ENCODE measurements at places on chromosomes 11 and 22. TPM values are rescaled to one million over a fixed set of nuclear protein-coding genes. Genes with fewer than 3 reads are reported as not detected.

- peak; percentile 88 for DNase-seq
Observed at GRCh38 chr11:126416542-126417090, 61.1 kb downstream of the ST3GAL4 start.

DNA sequence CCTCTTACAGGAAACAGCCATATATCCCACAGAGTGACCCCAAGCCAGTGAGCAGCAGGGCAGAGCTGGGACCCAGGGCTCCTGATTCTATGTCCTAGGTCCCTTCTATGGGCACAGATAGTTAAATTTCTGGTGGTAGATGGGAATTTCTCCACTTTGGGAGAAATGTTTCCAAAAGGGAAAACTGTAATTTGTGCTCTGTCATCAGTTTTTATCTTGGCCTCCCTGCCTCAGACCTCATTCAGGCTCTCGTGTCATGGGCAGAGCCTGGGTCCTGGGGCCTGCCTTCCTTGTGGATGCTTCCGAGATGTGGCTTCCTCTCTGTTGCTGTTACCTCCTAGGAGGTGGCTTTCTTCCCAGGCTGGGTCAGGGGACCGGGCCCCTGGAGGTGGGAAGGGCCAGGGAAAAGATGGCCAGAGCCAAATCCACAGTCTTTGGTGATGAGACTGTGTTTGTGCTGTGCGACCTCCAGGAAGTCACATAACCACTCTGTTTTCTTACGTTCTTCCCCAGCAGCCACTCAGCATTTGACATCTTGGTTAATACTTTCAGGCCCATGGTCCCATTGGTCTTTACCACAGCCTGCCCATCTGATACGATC lies 8.6 kb downstream of the LRRC32 start:
- DNase-seq = no peak

CNGA4 gene
- not detected for total RNA-seq

GRCh38 chr22:21022955-21023614 lies 8.1 kb downstream of the P2RX6 start:
- no peak for DNase-seq

TPBGL gene
- total RNA-seq = not detected

GRCh38 chr11:22192289-22192641 lies 620 bp upstream of the ANO5 start:
- DNase-seq = no peak

- DNase-seq = no peak
Observed at GRCh38 chr11:117345039-117345438, 17.4 kb downstream of the CEP164 start.

- DNase-seq = no peak
Observed at GRCh38 chr11:101743828-101744227, 160.0 kb upstream of the TRPC6 start.

DNA sequence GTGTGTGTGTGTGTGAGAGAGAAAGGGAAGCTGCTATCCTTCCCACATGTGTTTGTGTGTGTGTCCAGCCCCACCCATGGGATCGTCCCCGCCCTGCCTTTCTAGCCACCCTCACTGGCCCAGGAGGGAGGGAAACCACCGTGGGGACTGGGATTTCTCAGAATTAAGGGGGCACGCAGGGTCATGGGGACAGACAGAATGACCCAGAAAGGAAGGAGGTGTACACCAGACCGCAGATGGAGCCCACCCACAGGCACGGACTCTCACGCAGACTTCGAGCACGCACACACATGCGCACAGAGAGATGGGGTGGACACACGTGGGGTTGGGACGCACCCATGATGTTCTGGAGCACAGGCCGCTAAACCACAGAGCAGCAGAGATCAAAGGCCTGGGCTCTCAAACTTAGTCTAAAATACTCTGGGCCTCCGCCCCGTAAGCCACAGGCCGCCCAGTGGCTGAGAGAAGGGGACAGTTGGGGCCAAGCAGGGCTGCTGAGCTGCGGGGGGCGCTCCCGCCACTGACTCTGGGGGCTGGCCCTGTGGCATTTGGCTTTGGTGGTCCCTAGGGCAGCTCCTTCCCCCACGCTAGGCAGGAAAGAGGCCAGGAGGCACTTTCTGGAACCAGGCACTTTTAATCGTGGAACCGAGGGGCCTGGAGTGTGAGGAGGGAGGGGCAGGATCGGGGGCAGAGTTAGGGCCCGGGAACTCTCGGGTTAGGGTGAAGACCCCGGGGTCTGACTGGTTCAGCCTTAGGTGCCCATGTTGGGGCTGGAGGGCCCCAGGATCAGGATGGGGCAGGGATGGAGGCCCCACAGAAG lies 1.5 kb downstream of the IFITM5 start:
- no peak for DNase-seq

DNA sequence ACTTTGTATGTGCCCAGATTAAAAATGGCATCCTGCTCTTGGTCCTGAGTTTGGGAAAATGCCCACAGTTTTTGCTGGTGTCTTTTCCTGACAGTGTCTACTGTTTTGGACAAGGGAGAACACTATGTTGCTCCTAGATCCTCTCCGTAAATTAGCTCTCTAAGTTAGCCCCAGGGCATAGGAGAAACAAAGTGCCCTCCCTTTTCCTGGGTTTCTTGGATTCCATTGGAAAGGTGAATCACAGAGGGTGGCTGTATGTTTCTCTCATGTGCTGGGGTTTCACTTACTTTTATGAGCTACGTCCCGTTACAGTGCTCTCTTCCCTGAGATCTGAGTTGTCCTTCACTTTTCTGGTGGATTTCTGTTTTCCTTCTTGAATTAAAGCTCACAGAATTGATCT lies 782.8 kb downstream of the CNTN5 start:
- no peak for DNase-seq

CDC42EP2 gene
- 10.1 TPM for total RNA-seq

GRCh38 chr11:17230867-17231851 lies 23.4 kb upstream of the PIK3C2A start:
- no peak for DNase-seq

DNA sequence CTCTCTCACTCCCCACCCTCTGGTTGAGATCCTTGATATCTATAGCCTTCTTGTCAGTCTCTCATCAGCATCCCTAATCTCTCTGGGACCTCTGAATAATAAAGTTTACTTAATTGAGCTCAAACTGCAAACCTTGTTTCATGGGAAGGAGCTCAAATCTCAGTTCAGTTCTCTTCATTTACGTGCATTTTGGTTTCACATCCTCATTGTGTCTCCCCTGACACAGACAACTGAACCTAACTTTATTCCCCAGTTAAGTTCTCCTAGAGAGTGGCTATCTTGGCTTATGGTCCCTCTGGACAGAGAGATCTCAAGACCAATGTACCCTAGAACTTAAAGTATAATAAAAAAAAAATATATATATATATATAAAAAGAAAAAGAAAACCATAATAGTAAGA lies 47.3 kb downstream of the NXPE2 start:
- no peak for DNase-seq

GRCh38 chr11:126840201-126840886 lies 160.2 kb downstream of the KIRREL3 start:
- DNase-seq = no peak

MYRF gene
- total RNA-seq = 0.20 TPM

MMP8 gene
- not detected for total RNA-seq

- DNase-seq = no peak
Observed at GRCh38 chr11:37841016-37841415, 1243.0 kb upstream of the RAG2 start.

DNA sequence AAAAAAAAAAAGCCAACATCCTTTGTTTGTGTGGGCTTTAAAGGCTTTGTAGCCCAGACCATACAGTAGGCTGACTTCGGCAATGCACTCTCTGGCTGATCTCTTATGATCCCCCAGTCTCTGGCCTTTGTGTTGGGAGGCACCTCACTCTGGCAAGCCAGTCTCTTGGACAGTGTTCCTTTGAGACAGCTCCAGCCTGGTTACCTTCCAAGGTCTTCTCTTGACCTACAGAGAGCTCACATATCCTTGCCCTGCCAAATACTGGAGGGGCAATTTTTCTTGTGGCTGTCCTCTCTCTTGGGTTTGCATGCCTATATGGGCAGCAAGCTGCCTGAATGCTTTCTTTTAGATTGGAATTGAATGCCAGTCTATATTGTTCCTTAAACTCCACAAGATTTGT lies 69.8 kb downstream of the SESN3 start:
- no peak for DNase-seq

- no peak for DNase-seq
Observed at GRCh38 chr11:12264361-12264760, 113.0 kb upstream of the PARVA start.

- DNase-seq = no peak
Observed at GRCh38 chr11:37141707-37142106, 543.7 kb upstream of the RAG2 start.

SNX19 gene
- 48.8 TPM for total RNA-seq

TREH gene
- not detected for total RNA-seq

DNA sequence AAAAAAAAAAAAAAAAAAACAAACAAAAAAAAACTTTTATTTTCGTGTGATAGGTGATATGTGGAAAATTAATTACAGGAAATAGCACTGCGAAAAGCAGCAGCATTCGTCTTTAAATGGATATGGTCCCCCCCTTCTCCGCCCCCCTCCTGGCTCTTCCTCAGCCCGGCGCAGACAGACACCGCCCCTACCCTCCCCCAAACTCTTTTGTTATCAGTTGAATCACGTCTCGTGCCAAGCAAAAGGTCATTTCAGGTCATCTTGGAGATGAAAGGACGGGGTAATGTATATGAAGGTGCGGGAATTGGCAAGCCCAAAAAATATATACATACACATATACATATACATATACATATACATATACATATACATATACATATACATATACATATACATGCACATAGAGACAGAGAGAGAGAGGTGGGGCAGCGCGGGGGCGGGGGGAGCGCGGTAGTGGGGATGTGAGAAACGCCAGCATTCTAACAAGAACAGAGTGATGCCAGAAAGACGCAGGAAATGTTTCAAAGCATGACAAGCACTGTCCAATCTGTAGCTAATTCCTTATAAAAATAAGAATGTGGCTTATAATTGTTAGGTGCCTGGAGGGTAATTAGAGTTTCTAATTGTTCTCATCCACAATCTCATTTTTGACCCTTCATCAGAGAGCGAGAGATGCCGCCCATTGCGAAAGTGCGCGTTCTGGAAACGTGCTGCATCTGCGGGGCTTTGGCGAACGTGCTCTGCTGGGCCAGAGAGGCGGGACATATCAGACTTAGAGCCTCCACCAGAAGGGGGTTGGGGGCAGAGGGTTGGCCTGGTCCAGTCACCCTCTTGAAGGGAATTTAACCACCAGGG lies 214.5 kb upstream of the UBASH3B start:
- DNase-seq = no peak

GRCh38 chr11:126704096-126704495 lies 296.5 kb downstream of the KIRREL3 start:
- DNase-seq = no peak

DNA sequence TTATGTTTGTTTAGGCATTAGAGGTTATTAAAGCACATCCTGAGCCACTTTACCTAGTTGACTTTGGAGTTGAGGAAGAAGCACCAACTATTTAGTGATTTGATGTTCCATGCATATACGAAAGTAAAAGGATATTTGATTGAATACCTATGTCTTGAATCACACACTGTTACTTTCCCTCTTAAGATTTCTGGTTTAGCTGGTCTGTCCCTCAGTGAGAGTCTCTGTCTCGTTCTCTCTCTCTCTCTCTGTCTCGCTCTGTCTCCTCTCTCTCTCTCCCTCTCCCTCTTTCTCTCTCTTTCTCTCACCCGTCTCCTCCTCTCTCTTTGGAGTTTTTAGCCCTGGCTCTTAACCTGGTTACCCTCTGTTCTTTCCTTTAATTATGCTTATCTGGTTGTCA lies 11.0 kb downstream of the CTNND1 start:
- no peak for DNase-seq

FAM181B gene
- total RNA-seq = not detected

SF3A1 gene
- total RNA-seq = 14.6 TPM
